ENCODE measurements at places on chromosomes 5 and 9.

DNA sequence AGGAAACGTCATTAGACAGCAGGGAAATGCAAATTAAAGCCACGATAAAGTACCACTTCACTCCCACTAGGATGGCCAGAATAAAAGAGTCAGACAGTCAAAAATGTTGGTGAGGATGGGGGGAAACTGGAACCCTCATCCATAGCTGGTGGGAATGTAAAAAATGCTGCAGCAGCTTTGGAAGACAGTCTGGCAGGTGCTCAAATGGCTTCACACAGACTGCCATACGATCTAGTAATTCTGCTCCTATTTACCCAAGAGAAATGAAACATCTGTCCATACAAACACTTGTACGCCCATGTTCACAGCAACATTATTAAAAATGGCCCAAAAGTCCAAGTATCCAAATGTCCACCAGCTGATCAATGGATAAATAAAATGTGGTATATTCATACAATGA is 158.9 kb upstream of the PHYKPL start:
- no peak for DNase-seq

GRCh38 chr9:134190232-134191121 is 26.1 kb upstream of the RNU6ATAC start:
- DNase-seq, result no peak

- no peak for DNase-seq
These were observed 14.8 kb upstream of the C5orf46 start for GRCh38 chr5:147921136-147921535.

- DNase-seq, result peak; percentile 76
These were observed 567.6 kb upstream of the RGMB start for GRCh38 chr5:98205691-98206461.

DNA sequence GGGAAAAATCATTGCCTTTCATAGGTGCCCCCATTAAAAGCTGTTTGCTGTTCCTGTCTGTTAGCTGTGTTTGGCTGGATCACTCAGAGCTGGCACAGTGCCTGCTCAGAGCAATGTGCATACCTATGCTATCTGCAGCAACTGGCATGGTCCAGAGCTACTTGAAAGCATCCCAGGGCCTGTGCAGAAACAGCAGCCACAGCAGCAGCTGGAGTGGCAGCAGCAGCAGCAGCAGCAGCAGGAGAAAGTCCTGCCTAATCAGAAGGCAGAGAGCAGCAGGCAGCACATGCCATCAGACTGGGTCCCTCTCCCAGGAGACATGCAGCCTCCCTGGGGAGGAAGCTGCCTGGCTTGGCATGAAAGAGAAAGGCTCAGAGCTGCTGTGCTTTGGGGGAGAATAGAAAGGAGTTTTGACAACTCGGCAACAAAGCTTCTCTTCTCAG is 243.8 kb upstream of the WWC1 start:
- DNase-seq, result no peak

DNA sequence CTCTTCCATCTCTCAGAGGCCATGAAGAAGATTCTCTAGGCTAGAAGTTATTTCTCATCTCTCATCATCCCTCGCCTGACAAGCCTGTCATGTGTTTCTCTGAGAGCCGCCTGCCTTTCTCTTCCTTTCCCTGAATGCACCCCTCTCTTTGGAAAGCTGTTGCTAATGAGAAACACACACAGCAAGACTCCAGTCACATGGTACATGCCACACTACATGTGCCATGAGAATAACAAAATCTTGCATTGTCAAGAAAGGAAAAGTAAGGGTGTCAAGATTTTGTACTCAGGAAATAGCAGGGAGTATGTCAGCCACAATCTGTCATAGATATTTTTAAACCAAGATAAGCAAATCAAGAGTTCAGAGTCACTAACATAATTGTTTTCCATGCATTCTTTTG is 8.9 kb downstream of the AGXT2 start:
- peak; percentile 43 for DNase-seq

- DNase-seq, result peak; percentile 95
These were observed 72.7 kb upstream of the NREP start for GRCh38 chr5:111829701-111830100.

DNA sequence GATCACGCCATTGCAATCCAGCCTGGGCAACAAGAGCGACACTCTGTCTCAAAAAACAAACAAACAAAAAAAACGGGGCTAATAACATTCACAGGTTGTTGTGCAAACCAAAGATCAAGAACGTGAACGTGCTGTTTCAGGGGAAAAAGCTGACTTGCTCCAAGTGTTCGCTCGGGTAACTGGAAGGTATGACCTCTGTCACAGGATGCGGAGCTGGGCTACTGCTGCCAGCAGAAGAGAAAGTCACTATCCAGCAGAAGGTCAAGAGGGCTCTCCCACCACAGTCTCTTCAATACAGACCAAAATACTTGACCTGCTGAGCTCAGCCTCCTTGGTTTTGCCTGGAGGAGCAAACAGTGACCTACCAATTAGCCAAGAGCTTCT is 59.7 kb downstream of the ABCA1 start:
- no peak for DNase-seq

- no peak for DNase-seq
These were observed 9.3 kb downstream of the HMGXB3 start for GRCh38 chr5:150009671-150010387.

- no peak for DNase-seq
These were observed 2083.0 kb upstream of the ACO1 start for GRCh38 chr9:30301271-30301963.

GRCh38 chr5:14695152-14695551 is 30.6 kb downstream of the OTULIN start:
- DNase-seq, result no peak

DNA sequence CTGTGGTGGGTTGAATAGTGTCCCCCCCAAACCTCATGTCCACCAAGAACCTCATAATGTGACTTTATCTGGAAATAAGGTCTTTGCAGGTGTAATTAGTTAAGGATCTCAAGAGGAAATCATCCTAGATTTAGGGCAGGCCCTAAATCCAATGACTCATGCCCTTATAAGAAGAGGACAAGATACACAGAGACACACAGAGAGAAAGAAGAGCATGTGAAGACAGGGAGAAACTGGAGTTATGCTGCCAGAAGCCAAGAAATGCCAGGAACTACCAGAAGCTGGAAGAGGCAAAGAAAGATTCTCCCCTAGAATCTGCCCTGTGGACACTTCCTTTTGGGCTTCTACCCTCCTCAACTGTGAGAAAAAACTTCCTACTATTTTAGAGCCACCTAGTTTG is 8.8 kb downstream of the FAM13B start:
- DNase-seq, result peak; percentile 34

DNA sequence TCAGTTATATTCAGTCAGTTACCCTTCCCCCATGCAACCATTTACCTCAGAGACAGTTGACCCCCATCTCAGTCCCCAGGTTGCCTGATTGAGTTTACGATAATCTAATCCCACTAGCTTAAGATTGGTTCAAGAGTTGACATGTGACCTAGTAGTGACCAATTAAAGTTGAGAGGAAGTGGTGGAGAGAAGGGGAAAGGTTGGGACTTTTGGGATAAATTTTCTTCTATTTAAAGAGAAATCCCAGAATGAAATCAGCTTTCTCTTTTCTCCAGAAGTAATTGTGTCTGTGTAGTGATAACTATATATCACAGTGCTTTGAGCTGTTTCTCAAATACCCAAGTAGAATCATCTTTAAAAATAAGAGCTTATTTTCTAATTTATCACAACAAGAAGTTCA is 396.7 kb upstream of the CLINT1 start:
- DNase-seq, result no peak

DNA sequence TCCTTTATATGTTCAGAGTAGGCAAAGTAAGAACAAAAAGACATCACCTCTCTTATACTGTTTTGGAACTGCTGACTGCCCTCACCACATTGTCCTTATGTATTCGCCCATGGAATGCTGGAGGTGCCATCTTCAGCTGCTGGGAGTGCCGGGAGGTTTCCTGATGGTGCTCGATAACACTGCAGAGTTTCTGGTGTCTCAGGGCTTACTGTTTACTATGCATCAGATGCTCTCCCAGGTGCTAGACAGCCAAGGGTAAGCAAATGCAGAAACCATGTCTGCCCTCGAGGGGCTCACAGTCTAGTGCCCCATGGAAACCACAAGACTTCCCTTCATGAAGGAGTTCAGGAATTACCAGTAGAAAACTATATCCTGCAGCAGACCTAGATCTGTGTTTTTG is 70.1 kb upstream of the SMIM23 start:
- DNase-seq, result no peak

GRCh38 chr5:134090522-134090921 is 24.0 kb upstream of the TCF7 start:
- no peak for DNase-seq

DNA sequence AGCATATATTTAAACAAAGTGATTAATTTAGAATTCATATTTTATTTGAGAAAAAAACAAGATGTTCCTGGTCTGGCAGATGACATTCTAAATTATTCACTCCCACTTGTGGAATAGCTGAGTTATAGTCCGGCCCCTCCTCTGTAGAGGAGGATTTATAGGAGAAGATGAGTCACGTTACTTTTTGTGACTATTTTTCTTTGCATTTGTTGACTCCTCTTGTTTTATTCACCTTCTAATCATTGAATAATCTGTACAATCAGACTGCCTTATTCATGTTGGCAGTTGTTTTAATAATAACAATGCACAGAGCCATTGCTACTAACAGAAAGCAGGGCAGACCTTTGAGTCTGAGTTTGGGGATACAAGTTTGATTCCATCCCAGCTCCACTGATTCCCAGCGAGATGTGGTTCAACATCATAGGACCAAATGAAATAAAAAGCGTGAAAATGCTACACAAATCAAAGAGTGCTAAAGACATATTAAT is 23.2 kb downstream of the DOCK8 start:
- DNase-seq, result no peak

GRCh38 chr5:179612577-179613459 is 10.7 kb downstream of the HNRNPH1 start:
- no peak for DNase-seq

DNA sequence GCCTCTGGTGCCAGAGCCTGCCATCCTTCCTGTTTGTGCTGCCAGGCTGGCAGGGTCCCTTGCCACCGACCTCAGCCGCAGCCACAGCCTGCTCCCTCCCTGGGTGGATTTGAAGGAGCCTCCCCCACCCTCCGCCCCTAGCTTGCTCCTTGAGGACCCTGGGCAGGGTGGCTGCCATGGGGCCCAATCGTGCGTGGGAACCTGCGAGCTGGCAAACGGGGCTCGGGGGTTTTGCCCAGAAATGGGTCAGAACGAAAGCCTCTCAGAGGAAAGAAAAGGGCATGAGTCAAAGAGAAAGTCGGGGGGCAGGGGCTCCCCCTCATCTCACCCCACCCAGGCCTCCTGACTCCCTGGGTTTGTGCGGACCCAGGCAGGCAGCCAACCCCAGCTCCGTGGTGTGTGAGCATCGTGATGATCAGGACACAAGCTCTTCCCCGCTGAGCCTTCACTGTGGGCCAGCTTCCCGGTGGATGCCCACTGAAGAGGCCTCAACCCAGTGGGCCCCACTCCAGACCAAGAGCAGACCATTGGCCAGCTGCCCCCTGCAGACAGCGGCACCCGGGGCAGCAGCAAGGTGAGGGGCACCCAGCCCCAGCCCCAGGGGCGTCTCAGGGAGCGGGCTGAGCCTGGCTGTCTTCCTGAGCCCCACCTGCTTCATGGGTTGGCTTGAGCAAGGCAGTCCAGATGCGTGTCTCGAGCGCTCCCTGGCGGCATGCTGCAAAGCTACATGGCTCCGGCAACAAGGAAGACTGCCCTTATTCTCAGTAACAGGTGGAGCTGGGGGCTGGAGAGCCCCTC is 3.0 kb upstream of the FUT7 start:
- DNase-seq, result peak; percentile 75

DNA sequence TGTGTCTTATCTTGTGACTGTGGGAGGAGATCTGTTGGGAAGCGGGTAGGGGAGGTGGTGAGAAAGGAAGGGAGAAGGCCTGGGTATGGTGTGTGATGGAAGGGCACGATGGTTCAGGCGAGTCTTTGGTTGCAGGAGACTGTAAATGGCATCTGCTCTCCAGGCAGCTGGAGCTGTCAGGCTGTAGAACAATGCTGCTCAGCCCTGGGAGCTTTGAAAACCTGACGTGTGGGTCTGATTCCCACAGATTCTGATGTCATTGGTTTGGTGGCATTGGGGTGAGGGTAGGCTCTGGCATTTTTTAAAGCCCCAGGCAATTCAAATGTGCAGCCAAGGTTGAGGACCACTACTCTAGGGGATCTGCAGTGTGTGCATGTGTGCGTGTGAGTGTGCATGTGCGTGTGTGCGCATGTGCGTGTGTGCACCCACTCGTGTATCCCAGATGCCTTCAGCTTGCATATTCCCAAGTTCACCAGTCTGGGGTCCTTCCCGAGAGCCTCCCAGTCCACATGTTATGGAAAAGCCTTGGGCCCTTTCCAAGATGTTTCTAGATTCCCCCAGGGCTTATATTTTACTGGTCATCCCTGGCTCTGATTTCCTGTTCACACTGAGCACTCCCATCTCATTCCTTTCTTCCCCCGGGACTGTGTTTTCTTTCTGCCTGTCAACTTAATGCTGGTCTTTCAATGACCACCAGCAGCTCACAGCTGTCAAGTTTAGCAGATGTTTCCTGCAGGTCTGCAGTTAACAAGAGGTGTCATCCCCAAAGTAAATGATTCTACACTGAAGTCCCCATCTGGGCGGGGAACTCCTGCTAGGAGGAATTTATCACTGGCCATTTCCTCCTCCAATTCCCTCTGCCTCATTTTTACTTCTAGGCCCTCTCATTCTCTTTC is 34.0 kb downstream of the BOD1 start:
- DNase-seq, result peak; percentile 39

GRCh38 chr5:84383296-84383815 is 1.3 kb downstream of the EDIL3 start:
- DNase-seq, result no peak
